NCI-H146 (cell line): ENCODE measurements at places on chromosomes 13 and 19.

GRCh38 chr19:31352296-31352781 lies 3.1 kb upstream of the TSHZ3 start:
- DNase-seq = no peak

DNA sequence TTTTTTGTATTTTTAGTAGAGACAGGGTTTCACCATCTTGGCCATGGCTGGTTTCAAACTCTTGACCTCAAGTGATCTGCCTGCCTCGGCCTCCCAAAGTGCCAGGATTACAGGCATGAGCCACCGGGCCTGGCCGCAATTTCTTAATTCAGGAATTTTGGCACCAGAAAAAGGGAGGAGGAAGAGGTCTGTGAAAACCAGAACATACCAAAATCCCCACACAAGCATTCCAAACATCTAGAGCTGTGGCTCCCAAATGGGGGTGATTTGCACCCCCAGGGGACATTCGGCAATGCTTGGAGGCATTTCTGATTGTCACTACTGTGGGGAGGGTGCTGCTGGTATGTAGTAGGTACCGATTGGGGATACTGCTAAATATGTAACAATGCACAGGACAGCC lies 40.2 kb upstream of the ABCC4 start:
- no peak for DNase-seq

DNA sequence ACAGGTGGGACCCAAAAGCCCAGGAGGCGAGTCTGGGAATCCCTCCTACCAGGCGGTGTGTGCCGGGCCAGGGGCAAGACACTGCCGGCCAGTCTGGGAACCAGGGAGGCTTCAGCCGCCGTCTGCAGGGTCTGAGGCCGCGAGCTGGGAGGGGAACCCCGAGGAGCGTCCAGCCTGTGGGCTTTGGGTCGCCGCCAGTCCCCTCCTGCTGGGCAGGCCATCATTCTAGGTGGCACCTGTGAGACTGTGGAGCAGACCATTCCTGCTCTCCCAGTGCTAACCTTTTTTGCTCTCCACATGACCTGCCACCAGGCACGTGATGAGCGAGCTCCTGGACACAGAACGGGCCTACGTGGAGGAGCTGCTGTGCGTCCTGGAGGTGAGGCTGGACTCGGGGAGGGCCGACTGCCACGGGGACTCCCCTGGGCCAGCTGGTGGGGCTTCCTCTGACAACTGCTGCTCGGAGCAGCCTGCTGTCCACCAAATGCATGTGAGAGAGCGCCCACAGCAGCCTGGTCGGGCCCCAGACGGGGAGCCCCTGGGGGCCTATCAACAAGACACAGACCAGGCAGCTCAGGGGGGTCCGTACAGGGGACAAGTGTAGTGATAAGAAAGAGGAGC lies 24.6 kb upstream of the F7 start:
- no peak for DNase-seq

GRCh38 chr13:79604752-79605151 lies 123.8 kb downstream of the NDFIP2 start:
- DNase-seq = peak; percentile 36

DNA sequence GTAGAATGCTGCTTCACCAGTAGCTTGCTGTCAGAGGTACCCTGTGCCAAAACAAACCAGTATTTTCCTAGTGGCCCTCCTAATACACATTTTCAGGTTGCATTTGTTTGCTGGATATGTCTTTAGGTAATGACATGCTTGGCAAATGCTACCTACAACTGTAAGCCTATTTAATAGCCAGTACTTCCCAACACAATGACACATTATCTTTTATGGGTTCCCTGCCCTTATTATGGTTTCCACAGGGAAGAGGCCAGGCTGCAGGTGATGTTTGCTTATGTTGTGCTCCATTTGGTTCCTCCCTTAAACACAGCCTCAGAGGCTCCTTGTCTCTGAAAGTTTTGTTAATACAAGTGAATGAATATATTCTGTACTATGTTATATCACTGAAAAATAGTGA lies 24.7 kb downstream of the FRY start:
- DNase-seq = peak; percentile 88

GRCh38 chr13:72634859-72635258 lies 92.6 kb downstream of the MZT1 start:
- DNase-seq = no peak
